ENCODE measurements at places on chromosomes 5 and 9. TPM values are rescaled to one million over a fixed set of nuclear protein-coding genes. Genes with fewer than 3 reads are reported as not detected.

GRCh38 chr5:180525399-180525798, 31.2 kb downstream of the CNOT6 start:
- no peak for DNase-seq

ADAMTSL1 gene
- total RNA-seq = 70.1 TPM

GRCh38 chr5:126460977-126461376, 37.8 kb downstream of the GRAMD2B start:
- peak; percentile 55 for DNase-seq

SCGB3A2 gene
- total RNA-seq = not detected

SPINK6 gene
- total RNA-seq = not detected

DNA sequence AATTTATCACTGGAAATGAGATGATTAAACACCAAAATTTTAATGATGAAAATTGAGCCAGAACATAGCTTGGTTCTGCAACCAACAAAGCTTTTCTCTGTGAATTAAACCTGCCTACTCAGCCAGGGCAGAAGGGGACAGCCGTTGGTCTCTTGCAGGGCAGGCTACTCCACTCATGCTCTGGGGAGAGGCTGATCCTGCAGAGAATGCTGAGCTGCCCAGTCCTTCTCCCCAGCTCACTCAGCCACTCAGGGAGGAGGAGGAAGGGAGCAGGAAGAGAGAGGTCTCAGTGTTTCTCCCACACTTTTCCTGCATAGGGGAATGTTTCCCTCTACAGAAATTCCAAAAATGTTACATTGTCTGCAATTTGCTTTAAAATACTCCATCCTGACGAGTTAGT, 40.4 kb upstream of the HMHB1 start:
- DNase-seq = no peak

ROR2 gene
- 13.8 TPM for total RNA-seq

HRCT1 gene
- 1.8 TPM for total RNA-seq

DEPDC1B gene
- 1.8 TPM for total RNA-seq

EMB gene
- 14.5 TPM for total RNA-seq

DNA sequence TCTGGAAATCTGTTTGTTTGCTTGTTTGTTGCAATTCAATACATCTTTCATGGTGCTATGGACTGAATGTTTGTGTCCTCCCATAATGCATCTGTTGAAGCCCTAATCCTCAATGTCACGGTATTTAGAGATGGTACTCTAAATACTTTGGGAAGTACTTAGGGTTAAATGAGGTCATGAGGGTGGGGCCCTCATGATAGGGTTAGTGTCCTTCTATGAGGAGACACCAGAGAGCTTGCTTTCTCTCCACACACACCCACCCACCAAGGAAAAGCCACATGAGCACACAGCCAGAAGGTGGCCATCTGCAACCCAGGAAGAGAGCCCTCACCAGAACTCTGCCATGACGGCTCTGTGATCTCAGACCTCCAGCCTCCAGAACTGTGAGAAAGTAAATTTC, 32.7 kb downstream of the DMGDH start:
- DNase-seq = no peak
